ENCODE measurements at places on chromosomes 2 and 18.

- no peak for DNase-seq
Observed at GRCh38 chr2:39434233-39434897, 2.7 kb downstream of the MAP4K3 start.

DNA sequence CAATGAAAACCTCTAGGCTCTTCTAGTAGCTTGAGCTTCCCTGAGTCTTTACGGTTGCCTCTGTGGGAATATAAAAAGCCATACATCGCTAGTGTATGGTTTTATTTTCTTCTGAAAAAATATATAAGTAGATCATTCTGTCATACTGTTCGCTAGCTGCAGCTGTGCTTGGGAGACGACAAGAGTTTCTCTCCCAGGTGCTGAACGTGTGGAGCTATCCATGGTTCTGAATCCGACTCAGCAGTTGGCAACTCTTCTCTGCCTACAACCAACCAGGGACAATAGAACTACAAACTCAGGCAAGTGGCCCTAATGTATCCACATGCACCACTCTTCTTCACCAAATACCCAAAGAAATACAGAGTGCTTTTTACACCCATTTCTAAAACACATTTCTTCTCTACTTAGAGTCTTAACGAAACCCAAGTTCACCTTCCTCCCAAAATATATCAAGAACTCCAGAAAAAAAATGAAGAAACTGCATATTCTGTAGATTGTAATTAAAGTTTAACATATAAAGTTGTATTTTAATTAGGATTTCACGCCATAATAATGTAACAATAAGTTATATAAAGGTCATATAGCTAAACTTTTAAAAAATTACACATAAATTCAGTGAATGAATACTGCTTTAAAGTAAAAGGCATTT is 2.2 kb upstream of the KCNH7 start:
- DNase-seq: peak; percentile 31

DNA sequence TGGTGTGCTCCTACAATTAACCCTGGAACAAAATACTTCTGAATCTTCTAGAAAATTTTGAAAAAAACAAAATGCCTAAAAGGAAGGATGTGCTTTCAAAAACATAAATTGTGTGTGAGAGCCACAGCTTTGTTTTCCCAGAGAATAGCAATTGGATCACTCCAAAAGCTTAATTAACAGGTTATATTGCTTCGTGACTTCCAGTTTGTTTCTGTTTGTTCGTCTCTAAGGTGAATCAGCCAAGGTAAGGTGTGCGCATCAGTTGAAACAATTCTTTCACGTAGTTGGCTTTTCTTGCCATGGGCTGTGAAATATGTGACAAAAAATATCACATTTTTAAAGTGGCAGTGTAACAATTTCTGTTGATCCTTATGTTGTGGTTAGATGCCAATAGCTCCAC is 90.3 kb upstream of the BARD1 start:
- DNase-seq: no peak

GRCh38 chr2:176137252-176137580 is 7.7 kb downstream of the HOXD8 start:
- DNase-seq: no peak

DNA sequence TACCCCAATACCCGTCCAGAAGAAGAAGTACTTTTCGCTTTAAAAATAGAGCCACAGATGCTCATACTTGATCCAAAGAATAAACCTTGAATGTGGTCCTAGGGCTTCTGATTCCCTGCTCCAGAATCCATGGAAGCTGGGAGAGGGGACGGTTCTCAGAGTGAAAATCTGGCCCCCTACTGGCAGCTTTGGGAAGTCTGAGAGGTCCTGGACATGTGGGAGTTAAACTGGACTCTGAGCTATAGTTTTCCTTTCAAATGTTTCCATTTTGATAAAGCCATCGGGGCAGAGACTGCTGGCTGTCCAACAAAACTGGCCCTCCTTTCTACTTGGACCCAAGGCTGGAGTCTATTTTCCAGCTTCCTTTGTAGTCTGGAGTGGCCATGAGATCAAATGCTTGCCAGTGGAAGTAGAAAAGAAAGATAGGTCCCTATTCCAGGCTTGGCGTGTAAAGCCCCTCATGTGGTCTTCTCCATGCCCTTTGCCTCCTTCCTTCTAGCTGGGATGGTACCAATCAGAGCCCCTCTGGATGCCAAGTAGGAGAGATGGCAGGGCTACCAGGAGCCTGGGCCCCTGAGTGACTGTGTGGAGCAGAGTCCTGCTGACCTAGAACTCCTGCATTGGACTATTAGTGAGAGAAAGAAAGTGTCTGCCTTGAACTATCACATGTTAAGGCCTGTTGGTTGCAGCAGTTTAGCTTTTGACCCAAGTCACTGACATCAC is 37.7 kb upstream of the TBC1D8 start:
- DNase-seq: no peak

GRCh38 chr2:117613101-117613500 is 201.4 kb upstream of the DDX18 start:
- no peak for DNase-seq

DNA sequence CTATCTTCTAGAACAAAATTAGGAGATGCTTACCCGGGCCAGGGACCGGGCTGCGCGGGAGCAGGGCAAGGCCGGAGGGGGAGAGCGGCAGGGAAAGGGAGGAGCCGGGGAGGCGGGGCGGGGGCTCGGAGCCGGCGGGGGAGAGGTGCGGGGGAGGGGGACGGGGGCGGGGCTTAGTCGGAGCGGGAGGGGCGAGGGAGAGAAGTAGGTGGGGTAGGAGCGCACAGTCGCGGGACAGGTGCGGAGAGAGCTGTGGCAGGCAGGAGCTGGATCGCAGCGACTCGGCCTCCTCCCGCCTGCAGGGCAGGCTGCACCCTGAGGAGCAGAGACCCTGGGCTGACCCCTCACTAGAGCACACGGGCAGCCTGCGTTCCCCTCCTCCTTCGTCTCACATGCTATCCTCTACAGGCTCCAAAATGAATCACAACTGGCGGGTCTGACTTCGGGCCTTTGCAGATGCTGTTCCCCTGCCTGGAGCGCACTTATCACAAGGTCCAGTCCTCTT is 290.3 kb downstream of the CELF4 start:
- no peak for DNase-seq

DNA sequence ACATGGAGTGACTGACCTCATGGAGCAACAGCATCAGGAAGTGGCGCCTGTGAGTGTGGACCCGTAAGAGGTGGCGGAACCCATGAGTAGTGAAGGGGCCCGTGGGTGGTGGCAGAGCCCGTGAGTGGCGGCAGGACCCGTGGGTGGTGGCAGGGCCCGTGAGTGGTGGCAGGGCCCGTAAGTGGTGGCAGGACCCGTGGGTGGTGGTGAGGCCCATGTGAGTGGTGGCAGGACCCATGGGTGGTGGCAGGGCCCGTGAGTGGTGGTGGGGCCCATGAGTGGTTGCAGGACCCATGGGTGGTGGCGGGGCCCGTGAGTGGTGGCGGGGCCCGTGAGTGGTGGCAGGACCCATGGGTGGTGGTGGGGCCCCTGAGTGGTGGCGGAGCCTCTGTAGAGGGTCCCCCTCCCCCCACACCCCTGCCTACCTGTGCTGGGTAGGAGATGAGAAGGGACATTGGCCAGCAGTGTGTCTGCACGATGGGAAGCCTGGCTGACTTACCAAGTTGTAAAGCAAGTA is 407.7 kb upstream of the SALL3 start:
- no peak for DNase-seq

- DNase-seq: no peak
Observed at GRCh38 chr2:204681412-204681811, 136.1 kb downstream of the PARD3B start.

DNA sequence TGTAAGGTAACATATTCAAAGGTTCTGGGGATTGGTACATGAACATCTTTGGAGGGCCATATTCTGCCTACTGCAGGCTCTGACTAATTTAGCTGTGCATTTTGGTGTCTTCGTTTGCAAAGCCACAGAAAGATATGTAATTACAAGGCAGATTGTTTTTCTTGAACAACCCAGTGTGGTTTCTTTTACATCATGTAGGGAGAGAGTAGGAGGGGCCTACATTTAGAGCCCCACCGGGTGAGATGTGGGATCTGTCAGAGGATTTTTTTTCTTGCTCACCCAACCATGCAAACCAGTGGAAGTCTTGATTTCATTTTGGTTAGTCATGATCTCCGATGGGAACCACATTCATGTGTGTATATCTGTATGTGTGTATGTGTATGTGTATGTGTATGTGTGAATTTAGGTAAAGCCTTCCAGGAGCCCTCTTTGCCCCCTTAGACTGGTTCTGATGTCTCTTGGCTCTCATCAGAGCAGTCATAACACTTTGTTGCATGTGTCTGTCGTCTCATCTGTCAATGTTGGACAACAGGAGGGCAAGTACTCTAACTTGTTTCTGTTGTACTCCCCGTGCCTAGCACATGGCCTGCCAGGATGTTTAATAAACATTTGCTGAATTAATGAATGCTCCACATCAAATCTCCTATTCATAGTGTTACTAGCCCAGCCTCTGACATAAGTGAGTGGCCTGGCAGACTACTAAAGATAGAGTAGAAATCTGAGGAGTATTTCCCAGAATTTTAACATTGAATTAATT is 239.9 kb downstream of the MTX2 start:
- peak; percentile 41 for DNase-seq

DNA sequence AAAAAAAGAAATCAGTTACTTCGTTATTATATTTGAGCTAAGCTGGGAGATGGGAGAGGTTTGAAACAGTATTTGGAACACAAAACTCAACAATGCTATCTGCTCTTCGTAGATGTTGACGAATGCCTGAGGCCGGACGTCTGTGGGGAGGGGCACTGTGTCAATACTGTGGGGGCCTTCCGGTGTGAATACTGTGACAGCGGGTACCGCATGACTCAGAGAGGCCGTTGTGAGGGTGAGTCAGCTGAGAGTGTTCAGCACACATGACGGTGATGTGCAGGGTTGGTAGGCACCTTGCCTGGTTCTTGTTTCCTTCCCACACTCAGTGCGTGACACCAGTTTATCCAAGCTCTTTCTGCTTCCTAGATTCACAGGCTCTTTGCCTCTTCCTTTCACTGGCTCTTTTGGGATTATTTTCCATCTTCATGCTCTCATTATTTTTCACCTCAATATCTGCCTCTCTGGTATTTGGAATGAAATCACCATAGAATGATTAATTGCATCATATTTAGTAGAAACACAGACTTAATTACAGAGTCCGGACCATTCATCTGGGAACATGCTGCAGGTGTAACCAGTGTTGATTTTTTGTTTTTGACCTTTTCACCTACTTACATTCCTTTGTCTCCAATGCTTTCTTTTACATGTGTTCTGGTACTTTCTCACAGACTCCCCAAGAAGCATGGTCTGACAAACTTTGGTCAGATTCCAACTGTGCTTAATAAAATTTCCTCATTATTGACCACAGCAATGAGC is 200.6 kb upstream of the RASGRP3 start:
- DNase-seq: no peak

- DNase-seq: no peak
Observed at GRCh38 chr18:23683671-23684070, 5.6 kb upstream of the LAMA3 start.

GRCh38 chr2:68214381-68214780 is 38.0 kb downstream of the PPP3R1 start:
- DNase-seq: no peak

DNA sequence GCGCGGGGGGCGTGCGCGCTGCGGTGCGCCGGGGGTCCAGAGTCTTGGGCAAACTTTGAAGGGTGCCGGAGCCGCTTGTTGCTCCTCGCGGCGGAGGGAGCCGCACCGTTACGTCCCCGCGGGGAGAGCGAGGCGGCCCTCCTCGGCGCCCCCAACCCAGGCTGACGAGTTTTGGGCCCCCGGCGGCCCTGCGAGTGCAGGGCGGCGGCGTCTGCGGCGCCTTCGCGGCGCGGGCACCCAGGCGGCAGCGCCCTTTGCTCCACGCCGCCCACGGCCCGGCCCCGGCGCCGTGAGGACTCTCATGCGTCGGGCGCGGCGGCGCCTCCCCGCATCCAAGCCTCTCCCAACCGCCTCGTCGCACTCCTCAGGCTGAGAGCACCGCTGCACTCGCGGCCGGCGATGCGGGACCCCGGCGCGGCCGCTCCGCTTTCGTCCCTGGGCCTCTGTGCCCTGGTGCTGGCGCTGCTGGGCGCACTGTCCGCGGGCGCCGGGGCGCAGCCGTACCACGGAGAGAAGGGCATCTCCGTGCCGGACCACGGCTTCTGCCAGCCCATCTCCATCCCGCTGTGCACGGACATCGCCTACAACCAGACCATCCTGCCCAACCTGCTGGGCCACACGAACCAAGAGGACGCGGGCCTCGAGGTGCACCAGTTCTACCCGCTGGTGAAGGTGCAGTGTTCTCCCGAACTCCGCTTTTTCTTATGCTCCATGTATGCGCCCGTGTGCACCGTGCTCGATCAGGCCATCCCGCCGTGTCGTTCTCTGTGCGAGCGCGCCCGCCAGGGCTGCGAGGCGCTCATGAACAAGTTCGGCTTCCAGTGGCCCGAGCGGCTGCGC is 814 bp downstream of the FZD7 start:
- DNase-seq: peak; percentile 59

- DNase-seq: no peak
Observed at GRCh38 chr2:23518481-23519333, 133.7 kb downstream of the KLHL29 start.

GRCh38 chr2:142058149-142058548 is 72.7 kb downstream of the LRP1B start:
- no peak for DNase-seq

- DNase-seq: no peak
Observed at GRCh38 chr18:79527656-79528315, 132.1 kb downstream of the NFATC1 start.

GRCh38 chr18:21599585-21600525 is 649 bp downstream of the ESCO1 start:
- DNase-seq: no peak

DNA sequence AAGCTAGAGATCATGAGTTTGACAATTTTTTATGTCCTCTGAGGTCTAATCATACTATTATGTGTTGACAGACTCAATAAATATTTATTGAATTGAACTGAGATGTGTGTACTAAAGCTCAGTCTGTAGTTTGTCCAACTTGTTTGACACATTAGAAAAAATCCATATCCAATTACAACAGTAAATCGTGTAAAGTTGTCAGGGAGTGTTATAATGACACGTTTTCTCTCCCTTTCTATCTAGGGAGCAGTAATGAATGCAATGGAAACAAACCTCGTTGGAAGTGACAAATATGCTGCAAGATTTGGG is 28.4 kb downstream of the ITGA4 start:
- DNase-seq: no peak

DNA sequence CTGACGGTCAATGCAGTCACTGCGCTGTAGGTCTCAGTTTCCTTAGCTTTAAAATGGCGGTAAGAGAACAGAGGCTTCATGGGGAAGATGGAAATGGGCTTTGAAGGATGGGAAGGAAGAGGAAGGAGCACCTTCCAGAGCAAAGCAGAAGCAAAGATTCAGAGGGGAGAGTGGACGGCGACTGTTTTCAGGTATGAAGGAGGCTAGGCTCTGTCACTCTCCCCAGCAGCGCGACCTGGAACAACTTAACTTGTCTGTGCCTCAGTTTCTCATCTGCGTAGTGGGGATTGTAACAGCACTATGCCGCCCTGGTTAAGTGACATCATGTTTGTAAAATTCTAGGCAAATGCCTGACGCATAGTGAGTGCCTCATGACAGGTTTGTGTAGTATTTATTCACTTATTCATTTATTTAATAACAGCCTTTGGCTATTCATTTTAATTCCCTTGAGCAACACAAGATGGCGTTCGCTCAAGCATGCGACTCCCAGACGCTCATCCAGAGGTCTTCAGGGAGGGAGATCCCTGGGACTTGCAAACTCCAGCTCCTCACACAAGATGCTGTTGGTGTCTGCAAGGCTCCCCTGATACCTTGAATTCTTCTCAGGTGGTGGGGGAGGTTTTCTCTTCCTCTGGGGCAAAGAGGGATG is 336.3 kb downstream of the DYSF start:
- no peak for DNase-seq

All from GM20000 (cell line).